ENCODE measurements at places on chromosomes 5 and 9. TPM values are rescaled to one million over a fixed set of nuclear protein-coding genes. Genes with fewer than 3 reads are reported as not detected.

The SLC4A9 gene
- total RNA-seq: 0.13 TPM

DNA sequence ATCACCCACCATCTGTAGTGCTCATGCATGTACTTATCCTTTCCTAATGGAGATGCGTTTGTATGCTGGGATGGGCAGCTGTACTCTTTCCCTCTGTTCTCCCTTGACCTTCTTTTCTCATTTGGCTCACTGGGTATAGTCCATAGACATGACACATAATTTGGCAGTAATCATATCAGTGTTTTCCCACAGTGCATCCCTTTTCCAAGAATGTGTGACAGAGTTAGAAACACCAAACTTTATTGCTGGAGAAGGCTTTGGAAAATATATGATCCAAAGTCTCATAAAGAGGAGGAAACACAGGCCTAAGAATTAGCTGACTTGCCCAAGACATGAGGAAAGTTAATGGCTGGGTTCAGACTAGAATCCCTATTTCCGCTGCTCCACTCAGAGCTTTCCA, 1233.4 kb upstream of the DMAC1 start:
- no peak for DNase-seq

GRCh38 chr9:129459547-129460322, 161.2 kb downstream of the C9orf50 start:
- DNase-seq: no peak

GRCh38 chr5:169094586-169095409, 206.1 kb downstream of the SLIT3 start:
- no peak for DNase-seq

- no peak for DNase-seq
These were observed 113.8 kb upstream of the SPATA31D4 start for GRCh38 chr9:81814401-81814793.

DNA sequence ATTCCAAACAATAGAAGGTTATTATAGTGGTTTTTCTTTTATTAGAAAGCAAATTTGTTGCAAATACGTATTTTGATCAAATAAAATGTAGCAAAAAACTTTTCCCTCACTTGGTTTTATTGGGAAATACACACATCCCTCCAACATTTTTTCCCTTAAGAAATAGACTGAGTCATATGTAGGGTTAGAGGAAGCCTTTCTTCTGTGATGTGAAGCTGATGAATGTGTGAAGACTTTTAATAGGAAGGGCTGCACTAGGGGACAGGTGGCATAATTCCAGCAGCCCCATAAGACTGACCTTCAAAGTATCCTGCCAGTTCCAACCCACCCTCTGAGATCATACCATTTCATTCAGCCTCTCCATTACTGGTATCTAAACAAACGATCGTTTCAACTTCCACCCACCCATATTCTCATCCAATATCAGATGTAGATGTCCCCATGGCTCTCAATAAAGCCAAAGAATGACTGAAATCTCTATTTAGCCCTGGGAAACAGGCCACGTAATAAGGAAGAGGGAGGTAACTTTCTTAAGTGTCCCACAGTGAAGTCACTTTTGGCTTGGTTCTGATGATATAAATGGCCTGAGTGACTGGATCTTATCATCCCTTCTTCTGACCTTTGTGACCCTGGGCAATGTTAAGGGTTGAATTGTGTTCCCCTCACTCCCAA, 64.7 kb upstream of the LPAR1 start:
- no peak for DNase-seq

DNA sequence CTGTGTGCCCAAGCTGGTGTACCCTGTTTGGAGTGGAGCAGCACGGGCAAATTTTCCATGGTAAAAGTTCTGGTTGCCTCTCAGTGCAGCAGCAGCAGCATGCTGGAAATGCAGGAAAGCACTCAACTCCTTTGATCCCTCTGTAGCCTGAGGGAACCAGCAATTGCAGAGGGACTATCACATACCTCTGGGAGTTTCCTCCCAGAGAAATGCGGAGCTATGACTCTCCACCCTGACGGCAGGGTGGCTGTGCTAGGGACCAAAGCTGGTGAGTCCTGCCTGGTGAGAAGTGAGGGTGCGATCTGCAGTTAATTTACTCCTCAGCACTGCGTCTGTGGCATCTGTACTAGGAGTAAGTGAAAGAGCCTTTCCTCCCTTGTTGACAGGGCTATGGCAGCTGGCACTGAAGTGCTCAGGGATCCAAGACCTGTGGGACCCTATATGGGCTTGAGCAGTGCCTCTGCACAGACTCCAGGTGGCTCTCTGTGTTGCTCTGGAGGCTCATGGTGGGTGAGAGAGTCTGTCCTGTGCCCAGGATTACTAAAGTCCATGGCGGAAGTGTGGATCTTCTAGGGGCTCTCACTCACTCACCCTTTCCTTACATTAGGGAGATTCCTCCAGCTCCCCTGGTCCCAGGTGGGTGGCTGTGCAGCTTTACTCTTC, 601.2 kb upstream of the TYRP1 start:
- DNase-seq: no peak

Measured in ureter (tissue), 1 donor.